Dermis microvascular lymphatic vessel endothelial cell (primary cell): ENCODE measurements at places on chromosomes 6 and 20. TPM values are rescaled to one million over a fixed set of nuclear protein-coding genes. Genes with fewer than 3 reads are reported as not detected.

The SPATA25 gene
- total RNA-seq: 0.51 and 1.0 TPM in 2 replicates

The BICRAL gene
- 3.0 and 5.6 TPM in 2 replicates for total RNA-seq

The HLA-DQA1 gene
- total RNA-seq: not detected in 2 replicates

The UNC93A gene
- total RNA-seq: not detected in 2 replicates

The ARFGEF3 gene
- 1.8 and 2.5 TPM in 2 replicates for total RNA-seq

The EMILIN3 gene
- total RNA-seq: under 0.01 and 0.13 TPM in 2 replicates
